ENCODE measurements at places on chromosomes 6 and 20.

- no peak for DNase-seq
These were observed 85.7 kb downstream of the MLIP start for GRCh38 chr6:54196905-54197304.

DNA sequence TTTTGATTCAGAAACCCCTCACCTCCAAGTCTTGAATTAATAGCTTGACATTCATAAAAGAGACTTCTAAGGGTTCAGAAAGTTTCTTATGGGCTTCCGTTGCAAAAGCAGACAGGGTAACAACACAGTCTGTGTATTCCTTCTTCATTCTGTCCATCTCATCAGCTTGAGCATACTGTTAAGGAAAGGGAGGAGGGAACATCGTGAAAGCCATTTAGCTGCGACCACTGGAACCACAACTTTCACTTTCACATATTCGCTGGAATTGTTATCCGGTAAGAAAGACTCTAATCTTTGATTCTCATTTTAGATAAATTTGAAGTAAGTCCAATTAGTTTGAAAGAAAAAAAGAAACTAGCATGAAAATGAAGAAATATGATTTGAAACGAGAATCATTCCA is 174.4 kb downstream of the SYNE1 start:
- DNase-seq: no peak

DNA sequence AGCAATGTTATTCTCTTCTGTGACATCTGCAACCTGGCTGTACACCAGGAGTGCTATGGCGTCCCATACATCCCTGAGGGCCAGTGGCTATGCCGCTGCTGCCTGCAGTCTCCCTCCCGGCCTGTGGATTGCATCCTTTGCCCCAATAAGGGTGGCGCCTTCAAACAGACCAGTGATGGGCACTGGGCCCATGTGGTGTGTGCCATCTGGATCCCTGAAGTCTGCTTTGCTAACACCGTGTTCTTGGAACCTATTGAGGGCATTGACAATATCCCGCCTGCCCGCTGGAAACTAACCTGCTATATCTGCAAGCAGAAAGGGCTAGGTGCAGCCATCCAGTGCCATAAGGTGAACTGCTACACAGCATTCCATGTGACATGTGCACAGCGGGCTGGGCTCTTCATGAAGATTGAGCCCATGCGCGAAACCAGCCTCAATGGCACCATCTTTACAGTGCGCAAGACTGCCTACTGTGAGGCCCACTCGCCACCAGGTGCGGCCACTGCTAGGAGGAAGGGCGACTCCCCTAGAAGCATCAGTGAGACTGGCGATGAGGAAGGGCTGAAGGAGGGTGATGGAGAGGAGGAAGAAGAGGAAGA is 4.6 kb downstream of the BRPF3 start:
- DNase-seq: no peak

DNA sequence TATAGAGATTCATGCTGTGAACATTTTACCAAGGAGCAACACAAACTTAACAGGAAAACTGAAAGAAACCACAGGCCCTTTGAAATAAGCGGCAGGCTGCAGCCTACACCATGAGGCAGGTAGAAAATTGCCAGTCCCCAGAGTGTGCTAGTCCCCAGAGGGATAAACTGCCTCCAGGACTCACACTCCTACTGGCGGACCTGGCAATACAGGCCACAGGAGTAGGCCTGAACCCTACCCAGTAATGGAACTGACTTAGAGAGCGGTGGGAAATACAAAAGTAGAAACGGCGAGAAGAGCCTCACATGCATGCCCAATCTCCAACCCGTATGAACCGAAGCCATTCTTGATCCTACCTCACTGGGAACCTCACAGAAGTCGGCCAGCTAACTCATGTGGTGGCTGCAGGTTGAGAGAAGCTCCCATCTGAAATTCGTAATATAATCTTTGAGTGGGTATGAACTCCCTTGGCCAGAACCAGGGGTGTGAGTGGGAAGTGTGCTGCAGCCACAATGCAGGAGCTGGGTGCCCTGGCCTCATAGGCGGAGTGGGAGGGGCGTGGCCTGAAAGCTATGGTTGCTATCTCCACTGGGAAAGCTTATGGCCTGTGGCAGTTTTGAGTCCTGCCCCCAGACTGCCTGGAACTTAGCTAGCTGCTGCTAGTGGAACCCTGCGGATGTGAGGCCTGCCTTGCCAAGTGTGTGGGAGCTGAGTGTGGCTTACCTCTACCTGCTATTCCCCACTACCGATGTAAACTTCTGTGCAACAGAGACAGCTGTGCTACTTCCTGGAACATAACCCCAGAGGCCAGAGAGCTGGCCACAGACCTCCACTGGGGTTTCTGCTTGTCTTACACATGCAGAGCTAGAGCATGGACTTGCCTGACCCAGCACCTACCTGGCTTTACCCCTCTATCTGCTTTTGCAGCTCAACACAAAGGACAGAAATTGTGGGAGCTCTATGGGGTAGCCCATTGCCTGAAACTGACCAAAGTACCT is 146.5 kb upstream of the COL21A1 start:
- DNase-seq: no peak

- peak; percentile 35 for DNase-seq
These were observed 29.1 kb downstream of the WRNIP1 start for GRCh38 chr6:2794171-2794730.

DNA sequence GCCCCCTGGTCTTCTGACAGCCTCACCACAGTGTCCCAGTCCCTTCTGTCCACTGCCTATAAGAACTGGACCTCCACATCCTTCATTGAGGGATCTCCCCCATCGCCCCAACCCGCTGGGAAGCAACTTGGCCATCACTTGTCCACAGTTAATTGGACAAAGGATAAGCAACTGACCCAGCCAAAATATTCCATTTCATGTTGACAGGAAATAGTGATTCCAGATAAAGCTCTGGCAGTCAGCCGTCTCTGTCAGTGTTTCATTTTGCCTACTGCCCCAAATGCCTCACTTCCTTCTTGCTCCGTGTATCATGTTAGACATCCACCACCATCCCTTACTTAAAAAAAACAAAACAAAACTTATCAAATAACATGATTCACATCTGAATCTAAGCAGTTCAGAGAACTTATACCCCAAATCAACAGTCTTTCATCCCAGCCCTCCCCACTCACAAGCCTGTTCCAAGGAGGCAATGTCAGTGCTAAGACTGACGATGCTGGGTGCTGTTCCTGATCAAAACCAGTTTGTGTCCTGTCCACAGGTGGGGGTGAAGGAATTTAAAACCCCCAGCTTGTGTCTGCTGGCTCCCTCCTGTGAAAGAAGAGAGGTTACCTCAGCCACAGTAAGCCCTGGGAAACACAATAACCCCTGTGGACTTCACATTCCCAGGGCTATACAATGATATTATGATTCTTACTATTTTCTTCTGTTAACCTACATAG is 162.5 kb downstream of the WDR27 start:
- no peak for DNase-seq

GRCh38 chr20:7775072-7775471 is 165.2 kb downstream of the HAO1 start:
- no peak for DNase-seq

All from EL (cell line).